A549 (cell line): ENCODE measurements at places on chromosomes 2 and 18. TPM values are rescaled to one million over a fixed set of nuclear protein-coding genes. Genes with fewer than 3 reads are reported as not detected.

DNA sequence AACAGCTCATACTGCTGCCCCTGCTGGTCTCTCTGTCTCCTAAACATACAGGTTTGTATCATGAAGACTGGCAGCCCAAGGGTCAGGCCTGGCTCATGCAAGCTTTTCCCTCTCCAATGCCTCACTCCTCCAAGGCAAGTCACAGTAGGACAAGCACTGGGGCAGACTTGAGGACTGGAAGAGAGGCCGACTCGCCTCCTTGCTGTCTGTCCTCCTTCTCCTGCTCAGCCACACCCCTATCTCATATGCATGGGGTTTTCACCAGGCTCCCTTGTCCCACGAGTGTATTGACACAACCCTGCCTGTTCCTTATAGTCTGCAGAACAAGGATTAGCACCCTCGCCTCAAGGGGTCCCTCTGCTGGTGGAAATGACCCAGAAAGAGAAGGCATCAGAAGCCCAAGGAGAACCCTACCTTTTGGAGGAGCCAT lies 223.7 kb downstream of the SOX11 start:
- no peak for DNase-seq

DNA sequence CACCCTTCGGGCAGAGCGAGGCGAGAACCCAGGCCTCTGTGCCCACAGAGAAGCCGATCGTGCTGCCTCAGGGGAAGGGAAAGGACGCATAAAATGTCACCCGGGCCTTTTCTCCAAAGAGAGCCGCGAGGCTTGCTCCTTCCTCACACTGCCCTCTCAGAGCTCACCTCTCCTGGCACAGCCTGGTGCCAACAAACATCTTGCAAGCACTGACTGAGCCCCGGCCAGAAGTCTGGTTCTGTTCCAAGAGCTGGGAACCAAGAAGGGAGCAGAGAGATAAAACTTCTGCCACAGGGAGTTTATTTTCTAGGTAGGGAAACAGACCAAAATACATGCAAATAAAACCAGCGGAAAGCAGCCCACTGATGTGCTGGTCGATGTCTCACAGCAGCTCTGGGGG lies 13.6 kb upstream of the ADI1 start:
- DNase-seq: no peak

DNA sequence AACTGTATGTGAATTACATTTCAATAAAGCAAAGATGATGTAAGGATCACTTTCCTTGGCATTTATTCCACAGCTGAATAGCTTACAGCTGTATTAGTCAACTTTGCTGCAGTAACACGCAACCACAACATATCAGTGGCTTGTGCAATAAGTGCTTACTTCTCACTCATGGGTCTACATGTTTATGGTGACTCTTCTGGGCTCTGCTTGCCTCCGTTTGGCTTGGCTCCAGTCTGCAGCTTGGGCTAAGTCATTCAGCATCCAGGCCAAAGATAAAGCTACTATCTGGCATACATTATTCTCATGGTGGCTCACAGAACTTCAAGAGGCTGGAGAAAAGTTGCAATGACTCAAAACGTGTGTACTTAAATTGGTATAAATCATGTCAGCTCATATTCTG lies 355.0 kb downstream of the RNF144A start:
- DNase-seq: no peak

DNA sequence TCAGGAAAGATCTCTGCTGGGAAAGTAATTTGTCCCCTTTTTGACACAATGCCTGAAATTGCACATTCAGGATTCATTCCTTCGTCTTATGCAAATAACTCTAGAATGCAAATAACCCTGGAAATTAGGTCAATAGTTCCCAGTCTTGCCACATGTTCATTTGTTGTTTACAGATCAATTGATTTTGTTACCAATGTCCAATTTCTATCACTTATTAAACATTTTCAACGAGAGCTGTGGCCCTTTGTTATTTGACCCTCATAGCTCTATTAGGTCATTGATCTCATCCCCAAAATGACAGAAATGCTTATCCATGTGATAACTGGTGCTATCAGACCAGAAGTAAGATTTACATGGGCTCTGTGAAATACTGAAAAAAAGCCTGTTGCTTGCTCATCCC lies 275.3 kb upstream of the REG3G start:
- DNase-seq: no peak

DNA sequence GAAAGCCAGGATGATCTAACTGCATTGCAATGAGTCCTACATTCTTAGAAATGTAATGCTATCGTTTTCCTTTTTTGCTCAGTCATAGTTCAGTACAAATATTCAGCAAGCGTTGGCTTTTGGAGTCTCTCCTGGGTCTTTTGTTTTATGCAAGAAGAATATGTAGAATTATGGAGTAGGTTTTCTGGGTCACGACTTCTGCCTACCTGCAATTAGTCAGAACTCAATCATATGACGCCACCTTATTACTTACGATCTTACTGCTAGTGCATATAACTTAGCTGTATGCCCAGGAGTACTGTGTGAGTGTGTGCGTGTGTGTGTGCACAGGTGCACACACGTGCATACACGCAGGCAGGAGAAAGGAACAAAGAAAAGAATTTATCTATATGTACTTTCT lies 640.2 kb downstream of the STK39 start:
- DNase-seq: no peak

GRCh38 chr2:207078186-207078798 lies 87.5 kb downstream of the KLF7 start:
- no peak for DNase-seq

DNA sequence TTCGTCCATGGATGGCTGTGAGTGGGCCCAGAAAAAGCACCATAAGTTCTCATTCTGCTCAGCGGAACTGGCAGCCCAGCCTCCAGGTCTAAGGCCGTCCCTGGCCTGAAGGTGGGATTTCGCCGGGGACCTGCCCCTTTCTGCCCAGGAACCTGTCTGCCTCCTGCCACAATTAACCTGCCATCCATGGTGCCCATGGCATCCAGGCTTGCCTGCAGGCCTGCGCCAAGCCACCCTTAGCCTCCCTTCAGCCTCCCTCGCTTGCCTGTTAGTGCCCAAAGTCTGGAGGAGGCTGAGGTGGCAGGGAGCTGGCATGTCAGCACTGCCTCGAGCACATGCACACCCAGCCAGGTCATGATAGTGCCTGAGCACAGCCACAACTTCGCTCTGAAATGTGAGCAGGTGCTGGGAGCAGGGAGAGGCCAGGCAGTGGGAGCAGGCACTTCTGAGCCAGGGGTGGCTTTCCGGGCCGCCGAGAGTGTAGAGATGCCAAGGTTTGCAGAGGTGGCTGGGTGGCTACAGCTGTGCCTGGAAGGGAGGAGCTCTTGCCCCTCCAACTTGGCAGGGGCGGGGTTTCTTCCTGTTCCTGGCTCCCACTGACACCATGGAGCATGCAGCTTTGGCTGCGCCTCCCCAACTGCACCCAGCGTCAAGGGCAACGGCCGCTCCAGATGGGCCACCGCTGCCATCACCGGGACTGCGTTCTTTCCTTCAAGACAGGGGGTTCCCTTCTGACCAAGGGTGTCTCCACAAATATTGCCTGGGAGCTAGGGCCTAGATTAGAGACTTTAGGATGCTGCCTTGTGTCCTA lies 648.9 kb upstream of the VRK2 start:
- no peak for DNase-seq

DNA sequence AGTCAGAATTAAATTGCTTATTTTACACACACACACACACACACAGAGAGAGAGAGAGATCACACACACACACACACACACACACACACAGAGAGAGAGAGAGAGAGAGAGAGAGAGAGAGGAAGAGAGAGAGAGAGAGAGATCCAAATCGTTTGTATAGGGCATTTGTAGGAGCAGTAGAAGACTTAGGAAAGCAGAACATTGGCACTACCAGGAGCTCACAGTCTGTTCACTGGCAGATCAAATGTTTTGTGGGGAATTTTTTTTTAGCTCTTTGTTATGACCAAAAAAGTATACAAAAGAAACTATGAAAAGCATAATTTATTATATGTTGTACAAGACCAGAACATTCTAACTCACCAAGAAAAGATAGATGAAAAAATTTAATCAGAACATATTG lies 81.8 kb downstream of the MBD5 start:
- no peak for DNase-seq

GRCh38 chr18:12271376-12272235 lies 17.4 kb downstream of the CIDEA start:
- peak; percentile 79 for DNase-seq

- DNase-seq: peak; percentile 30
These were observed 1.4 kb upstream of the PLCL1 start for GRCh38 chr2:197803033-197803444.

GRCh38 chr2:141555876-141556470 lies 574.8 kb downstream of the LRP1B start:
- no peak for DNase-seq

DNA sequence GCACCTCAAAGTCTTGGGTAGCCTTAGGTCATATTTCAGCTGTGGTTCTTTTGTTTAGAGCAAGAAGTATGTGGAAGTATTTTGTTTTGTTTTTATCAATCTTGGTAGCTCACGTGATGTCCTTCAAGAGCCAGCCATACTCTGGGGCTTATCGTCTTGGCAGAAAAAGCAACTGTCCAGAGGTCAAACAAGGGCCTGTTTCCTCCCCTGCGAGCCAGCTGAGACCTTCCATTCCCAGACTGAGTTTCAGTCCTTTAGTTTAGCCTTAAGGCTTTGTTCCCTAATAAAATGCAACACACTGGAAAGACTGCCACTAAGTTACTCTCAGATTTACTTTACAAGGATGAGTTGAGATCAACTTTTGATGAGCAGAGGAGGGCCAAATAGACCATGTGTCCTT lies 63.5 kb downstream of the TXNL1 start:
- DNase-seq: no peak

DNA sequence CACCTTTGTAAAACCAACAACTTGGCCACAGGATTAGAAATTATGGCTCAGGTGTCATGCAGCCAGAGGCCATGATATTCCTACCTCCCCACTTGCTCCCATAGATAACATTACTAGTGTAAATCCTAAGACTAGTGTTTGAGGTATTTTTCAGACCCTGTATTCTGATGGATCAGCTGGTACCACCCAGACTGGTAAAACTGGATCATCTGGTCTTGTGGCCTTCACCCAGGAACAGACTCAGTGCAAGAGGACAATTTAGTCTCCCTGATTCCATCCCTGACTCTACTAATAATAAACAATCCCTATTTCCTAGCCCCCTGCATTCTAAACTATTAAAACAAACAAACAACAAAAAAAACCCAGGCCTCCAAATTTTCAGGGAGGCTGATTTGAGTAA lies 121.0 kb downstream of the ALPK2 start:
- DNase-seq: no peak

- no peak for DNase-seq
These were observed 139.7 kb downstream of the B3GNT2 start for GRCh38 chr2:62335612-62336011.

- no peak for DNase-seq
These were observed 233.3 kb downstream of the ATAD2B start for GRCh38 chr2:23693606-23693951.

- DNase-seq: no peak
These were observed 24.2 kb downstream of the MYT1L start for GRCh38 chr2:2306878-2307277.

The ESPNL gene
- 0.15 to 0.22 TPM (median 0.17 TPM) in 3 replicates for polyA plus RNA-seq

The CCL20 gene
- polyA plus RNA-seq: 0.43 to 1.1 TPM (median 0.45 TPM) in 3 replicates

The PLB1 gene
- 0.81 to 1.4 TPM (median 1.2 TPM) in 3 replicates for polyA plus RNA-seq

The KCNG2 gene
- polyA plus RNA-seq: not detected in 3 replicates

The SLC4A3 gene
- 2.2 to 3.6 TPM (median 3.1 TPM) in 3 replicates for polyA plus RNA-seq

The RAMP1 gene
- not detected in 3 replicates for polyA plus RNA-seq

The FNDC4 gene
- 1.6 to 2.3 TPM (median 1.8 TPM) in 3 replicates for polyA plus RNA-seq

The DSG4 gene
- polyA plus RNA-seq: not detected in 3 replicates
